ENCODE measurements at places on chromosomes 3 and 15.

GRCh38 chr15:67224889-67225288 is 29.6 kb downstream of the AAGAB start:
- DNase-seq, result no peak

GRCh38 chr15:47473832-47474231 is 243.5 kb upstream of the SEMA6D start:
- peak; percentile 12 for DNase-seq

- DNase-seq, result no peak
Observed at GRCh38 chr3:42451116-42451515, 40.7 kb upstream of the LYZL4 start.

GRCh38 chr3:105767776-105768175 is 101.0 kb downstream of the CBLB start:
- DNase-seq, result no peak

DNA sequence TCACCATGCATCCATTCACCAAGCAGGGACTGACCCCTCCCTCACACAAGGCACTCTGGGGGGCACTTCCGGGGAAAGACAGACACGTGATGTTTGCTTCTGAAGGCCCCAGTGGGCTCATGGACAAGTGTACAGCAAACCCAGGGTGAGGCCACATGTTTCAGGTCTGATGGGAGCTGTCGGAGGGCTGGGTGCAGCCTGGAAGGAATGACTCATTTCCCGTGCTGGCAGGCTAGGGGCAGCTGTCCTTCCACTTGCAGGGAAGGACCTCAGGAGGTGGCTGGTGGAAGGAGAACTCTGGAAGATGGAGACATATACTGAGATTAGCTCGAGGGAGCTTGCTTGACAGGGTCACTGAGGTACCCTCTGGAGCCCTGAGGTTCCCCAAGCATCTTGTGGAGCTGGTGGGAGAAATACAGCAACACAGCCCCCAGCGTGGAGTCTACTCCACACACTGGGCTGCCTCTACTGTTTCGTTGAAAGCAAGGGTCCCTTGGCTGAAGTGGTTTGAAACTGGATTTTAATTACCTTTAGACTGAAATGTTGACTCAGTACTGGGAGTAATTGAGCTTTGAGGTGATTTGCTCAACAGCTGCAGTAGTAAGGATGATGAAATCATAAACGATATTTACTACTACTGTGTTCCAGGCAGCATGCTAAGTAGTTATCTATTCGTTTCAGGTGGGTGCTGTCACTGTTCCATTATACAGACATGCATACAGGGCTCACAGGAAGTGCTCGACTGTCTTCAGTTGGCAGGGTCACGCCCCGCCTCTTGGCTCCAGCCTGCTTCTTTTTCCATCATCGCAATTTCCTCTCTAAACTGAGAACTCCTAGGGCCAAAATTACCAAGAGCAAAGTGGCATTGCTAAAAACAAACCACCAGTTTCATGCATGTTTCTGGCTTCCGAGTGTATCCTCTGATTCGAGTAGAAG is 230.4 kb downstream of the ADAMTS17 start:
- DNase-seq, result peak; percentile 65

DNA sequence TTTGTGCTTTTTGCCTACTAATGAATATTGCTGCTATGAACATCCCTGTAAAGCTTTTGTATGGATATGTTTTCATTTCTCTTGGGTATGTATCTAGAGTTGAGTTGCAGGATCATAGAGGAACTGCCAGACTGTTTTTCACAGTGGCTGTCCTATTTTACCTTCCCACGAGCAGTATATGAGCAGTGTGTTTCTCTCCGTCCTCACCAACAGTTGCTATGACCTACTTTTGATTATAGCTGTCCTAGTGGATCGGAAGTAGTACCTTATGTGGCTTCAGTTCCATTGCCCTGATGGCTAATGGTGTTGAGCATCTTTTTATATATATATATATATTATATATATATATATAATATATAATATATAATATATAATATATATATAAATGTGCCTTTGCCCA is 25.2 kb downstream of the CDAN1 start:
- DNase-seq, result no peak

- DNase-seq, result no peak
Observed at GRCh38 chr3:127079211-127079610, 96.3 kb downstream of the PLXNA1 start.

- DNase-seq, result no peak
Observed at GRCh38 chr3:154776549-154777225, 303.4 kb upstream of the MME start.

DNA sequence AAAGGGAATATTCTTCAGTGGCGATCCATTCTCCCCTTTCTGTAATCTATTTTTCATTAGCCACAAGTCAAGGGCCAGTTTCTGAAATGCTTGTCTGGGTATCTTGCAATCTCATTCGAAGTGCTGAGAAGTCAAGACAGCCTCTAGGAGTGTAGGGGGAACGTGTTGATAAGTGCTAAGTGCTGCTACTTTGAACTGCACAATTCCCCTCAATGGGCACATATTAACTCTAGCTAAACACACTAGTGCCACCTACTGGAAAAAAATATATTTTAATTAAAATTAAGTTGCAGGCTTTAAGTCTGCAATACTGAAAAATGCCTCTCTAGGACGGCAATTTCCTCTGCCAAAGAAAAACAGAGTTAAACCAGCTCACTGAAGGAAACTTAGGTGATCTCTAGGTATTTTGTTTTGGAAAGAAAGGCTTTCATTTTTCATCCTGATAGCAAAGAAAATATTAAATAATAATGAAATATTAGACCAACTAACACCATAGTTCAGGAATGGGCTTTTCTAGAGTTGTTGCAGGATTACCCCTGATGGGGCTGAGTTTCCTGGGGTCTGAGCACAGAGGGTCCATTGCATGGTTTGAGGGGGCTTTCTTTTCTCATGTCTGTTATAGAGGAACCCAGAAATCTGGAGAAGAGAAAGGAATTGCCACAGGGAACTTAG is 181.9 kb upstream of the KBTBD8 start:
- peak; percentile 57 for DNase-seq

- no peak for DNase-seq
Observed at GRCh38 chr3:187292631-187293515, 1.3 kb upstream of the MASP1 start.

DNA sequence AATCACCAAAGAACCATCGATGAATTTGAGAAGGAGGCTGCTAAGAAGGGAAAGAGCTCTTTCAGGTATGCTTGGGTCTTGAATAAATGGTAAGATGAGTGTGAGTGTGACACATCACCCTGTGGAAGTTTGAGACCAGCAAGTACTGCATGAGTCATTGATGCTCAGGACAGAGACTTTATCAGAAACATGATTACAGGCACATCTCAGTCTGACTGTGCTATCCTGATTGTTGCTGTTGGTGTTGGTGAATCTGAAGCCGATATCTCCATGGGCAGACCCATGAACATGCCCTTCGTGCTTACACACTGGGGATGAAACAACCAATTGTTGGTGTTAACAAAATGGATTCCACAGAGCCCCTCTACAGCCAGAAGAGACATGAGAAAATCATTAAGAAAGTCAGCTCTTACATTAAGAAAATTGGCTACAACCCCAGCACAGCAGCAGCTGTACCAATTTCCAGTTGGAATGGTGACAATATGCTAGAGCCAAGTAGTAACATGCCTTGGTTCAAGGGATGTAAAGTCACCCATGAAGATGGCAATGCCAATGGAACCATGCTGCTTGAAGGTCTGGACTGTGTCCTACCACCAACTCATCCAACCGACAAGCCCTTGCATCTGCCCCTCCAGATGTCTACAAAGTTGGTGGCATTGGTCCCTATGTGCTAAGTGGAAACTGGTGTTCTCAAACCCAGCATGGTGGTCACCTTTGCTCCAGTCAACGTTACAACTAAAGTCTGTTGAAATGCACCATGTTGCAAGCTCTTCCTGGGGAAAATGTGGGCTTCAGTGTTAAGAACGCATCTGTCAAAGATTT is 20.5 kb downstream of the TM4SF4 start:
- DNase-seq, result peak; percentile 40

DNA sequence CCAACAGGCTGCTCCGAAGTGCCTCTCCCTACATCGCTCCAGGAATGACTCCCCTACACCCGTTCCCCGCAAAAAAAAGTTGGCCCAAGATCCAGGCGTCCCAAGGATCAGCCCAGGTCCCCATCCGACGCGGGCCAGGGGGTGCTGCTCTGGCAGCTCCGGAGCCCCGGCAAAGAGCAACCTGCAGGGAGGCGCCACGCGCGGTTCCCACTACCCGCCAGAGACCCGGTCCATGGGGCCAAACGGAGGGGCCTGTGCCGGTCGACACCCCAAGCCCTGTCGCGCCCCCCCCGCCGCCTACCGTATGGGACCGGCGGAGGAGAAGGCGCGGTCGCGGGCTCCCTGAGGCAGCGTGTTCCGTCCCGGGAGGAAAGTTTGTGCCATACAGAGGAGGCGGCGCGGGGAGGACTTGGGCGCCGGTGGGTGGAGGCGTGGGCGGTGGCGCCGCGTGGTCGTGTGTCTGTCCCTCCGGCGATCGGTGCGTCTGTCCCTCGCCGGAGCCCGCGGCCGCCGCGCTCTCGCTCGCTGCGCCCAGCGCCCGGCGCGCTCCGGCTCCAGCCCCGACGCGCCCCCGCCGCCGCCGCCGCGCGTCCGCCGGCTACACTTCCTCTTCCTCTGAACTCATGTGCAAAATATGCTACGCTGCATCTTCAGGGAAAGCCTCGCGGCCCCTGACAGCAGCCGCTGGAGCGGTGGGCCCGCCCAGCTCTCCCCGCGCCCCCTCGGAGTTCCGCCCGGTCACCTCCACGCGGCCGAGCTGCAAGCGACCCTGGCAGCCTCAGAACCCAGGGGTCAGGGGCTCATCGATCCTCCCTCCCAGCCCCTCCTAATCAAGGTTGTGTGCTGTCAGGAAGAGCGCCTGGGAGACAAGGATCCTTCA is at the start of gene RFTN1:
TSS of gene RFTN1 (minus strand) at position 559 of the 880 bp plus-strand sequence. CDS start 19,830 bp downstream, outside the sequence.
- peak; percentile 87 for DNase-seq

GRCh38 chr3:20140881-20141280 is 45.1 kb downstream of the SGO1 start:
- DNase-seq, result no peak

DNA sequence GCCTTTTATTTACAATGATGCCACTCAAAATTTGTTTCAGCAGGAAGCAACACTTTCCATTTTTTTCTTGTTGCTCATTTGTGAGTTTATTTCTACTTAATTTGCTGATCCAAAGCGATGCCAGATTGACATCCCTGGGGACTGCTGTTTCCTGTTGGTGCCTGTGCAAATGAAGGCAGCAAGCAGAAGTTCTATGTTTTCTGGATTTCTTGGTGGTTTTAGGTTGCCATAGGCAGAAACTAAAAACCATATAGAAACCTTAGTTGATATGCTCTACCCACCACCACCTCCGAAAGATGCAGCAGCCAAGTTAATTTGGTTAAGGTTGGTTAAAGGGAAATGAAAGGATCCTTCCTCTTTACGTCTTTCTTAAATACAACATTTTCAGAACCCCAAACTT is 356.2 kb downstream of the RBMS3 start:
- DNase-seq, result no peak

GRCh38 chr3:127373441-127374085 is 85.7 kb upstream of the PRR20G start:
- no peak for DNase-seq

- peak; percentile 15 for DNase-seq
Observed at GRCh38 chr3:82080261-82080660, 318.8 kb upstream of the GBE1 start.

DNA sequence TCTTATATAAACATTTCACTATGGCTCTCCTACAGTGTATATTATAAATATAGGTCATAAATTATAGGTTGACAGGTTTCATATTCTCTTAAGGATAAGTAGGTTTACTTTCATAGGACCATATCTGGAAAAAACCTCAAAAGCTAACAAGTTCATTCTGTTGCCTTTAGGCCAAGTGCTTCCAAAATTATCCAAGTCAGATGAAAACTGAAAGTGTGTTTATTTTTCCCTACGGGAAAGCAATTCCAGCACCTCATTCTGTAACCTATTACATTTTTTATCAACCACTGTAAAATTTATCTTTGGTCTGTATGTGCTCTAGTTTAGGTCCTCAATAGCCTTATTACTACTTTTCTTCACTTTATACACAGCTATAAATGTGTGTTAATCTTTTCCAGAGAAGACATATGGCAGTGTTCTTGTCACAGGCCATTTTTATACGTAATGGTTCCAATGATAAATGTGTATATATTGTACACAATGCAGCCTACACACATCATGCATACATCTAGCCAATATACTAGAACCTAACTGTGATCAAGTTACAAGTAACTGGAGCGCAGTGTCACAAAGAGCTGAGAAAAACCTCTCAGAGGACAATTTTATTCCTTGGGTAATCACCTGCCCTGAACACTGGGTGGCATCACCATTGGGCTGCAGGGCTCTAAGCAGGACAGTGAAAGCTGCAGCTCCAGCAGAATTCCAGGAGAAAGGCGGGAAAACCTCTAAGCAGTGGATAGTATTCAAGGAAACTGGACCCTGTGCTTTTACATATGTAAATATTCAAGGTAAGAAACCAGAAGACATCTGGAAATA is 251.3 kb downstream of the CTNNB1 start:
- DNase-seq, result no peak

DNA sequence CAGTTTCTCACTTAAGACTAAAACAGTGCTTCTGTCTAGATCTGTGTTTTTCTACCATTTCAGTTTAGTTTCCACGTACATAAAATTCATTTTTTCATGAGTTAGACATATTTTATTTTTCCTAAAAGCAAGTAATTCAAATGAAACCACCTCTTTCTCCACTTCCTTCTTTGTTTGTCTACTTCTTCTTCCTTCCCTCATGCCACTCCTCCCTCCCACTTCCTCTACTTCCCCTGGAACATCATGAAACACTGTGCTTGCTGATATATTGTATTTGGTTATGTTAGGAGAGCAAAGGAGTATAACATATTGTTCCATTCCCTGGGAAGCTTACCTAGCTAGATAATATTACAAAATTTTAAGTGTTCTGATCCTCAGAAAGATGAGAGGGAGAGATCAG is 36.7 kb upstream of the GOLGA8B start:
- no peak for DNase-seq

DNA sequence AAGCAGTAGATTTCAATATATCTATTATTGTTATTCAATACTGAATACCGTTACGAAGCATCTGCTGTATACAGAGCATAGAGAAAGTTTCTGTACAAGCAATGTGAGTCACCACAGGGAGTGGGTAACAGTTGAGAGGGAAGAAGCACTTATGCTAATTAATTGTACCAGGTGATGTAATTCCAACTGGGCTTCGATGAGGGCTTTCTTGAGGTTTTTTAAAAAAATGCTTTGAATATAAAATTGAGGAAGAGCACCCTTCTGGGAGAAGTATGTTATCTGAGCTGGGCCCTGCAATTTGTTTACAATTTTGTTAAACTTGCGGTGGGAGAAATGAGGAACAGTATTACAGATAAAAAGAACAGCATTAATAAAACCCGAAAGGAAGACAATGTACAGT is 197.9 kb downstream of the TPRG1 start:
- no peak for DNase-seq

- no peak for DNase-seq
Observed at GRCh38 chr3:1207904-1208303, 115.1 kb downstream of the CNTN6 start.

GRCh38 chr15:55532944-55533343 is 24.9 kb upstream of the DNAAF4 start:
- no peak for DNase-seq
